ENCODE measurements at places on chromosomes 2 and 18.

DNA sequence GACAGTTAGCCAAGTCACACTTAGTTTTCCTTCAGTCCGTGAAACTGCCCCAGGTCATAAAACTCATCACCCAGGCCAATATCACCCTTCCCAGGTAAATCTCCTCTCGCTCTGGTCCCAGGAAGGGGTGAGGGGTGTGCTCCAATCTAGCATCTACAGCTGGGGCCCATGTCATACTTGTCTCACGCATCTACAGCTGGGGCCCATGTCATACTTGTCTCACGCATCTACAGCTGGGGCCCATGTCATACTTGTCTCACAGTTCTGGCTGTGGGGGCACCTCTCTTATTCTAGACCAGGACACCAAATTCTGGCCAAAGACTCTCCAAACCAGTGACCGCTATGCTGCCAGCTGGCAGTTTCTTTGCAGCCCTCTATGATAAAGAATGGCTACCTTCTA, 123.3 kb upstream of the DLGAP1 start:
- DNase-seq, result no peak

- DNase-seq, result peak; percentile 13
These were observed 131.8 kb upstream of the HS6ST1 start for GRCh38 chr2:128450211-128451024.

- DNase-seq, result no peak
These were observed 18.1 kb upstream of the CDH19 start for GRCh38 chr18:66621816-66622576.

GRCh38 chr18:13306583-13306982, 88.0 kb downstream of the LDLRAD4 start:
- DNase-seq, result no peak

- no peak for DNase-seq
These were observed 749.6 kb upstream of the VRK2 start for GRCh38 chr2:57296795-57297517.

DNA sequence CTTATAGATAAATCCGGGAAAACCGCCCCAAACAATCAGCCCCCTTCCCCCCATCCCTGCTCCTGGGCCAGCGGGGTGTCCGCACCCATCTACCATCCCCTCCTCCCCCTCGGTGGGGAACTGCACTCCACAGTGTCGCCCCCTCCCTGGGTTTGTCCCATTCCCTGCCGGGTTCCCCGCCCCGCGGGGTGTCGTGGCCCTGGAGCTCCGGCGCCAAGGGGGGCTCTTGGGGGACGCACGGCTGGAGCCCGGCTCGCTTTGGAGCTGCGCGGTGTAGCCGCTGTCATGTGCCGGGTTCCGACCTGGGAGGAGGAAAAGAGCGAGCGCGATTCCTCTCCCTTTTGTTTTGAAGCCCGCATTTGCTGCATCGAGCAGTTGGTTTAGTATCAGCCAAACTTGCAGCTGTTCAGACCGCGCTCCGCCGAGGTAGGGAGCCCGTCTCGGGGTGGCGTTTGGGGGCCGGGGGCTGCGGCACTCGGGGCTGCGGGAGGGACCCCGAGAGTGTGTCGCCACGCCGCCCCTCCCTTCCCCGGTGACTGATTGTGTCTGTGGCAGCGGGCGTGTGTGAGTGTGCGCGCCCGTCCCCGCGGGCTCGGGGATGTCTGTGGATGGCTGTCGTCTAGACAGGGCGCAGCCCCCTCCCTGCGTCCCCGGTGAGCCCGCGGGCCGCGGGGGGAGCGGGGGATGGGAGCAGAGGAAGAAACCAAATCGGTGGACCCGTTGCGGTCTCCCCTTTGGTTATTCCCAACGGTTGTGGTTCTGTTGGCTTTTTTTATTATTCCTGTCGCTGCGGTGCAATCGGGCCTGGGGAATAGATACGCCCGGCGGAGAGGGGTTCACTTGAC, 797 bp downstream of the CTIF start:
- DNase-seq, result peak; percentile 43

Measured in right cardiac atrium (tissue), 5 donors.